H9 (cell line): ENCODE measurements at places on chromosomes 4 and X.

DNA sequence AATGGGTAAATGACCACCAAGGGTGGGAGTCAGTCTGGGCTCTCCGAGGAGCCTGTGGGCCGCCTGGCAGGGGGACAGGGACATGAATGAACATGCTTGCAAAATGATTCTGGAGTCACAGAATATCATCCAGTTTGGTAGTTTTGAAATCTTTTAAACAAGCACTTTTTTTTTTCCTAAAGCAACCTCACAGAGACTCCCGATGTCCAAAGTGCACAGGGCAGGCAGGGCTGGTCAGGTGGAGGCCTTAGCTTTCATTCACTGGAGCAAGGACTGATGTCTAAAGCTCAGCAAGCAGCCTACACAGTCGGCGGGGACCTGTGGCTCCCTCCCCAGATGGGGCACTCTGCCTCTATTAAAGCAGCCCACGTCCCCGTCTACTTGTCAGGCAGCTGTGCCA lies 402.9 kb downstream of the PPP1R2C start:
- DNase-seq = no peak

- no peak for DNase-seq
Measured at GRCh38 chr4:166827167-166827566, 407.1 kb downstream of the SPOCK3 start.

GRCh38 chrX:153380691-153381090 lies 20.5 kb downstream of the PNMA6E start:
- no peak for DNase-seq

- DNase-seq = no peak
Measured at GRCh38 chr4:119172223-119172622, 36.6 kb downstream of the MYOZ2 start.

DNA sequence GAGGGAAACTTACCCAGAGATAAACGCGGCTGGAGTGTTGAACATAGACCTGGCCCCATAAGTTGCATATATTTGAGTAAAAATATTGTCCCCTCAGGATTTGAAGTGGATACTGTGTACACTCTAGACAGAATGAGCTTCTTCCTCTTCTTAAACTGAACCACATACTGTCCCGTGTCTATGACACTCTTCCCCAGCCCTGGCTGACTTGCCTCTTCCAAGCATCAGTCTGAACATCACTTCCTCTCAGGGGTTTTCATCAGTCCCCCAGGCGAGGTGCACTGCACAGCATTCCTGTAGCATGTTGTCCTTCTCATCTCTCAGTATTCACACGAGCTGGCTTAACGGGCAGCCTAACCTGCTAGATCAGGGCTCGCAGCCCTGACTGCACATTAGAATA lies 80.5 kb upstream of the TMEM150C start:
- DNase-seq = no peak

- no peak for DNase-seq
Measured at GRCh38 chrX:3280706-3281105, 65.7 kb downstream of the MXRA5 start.

DNA sequence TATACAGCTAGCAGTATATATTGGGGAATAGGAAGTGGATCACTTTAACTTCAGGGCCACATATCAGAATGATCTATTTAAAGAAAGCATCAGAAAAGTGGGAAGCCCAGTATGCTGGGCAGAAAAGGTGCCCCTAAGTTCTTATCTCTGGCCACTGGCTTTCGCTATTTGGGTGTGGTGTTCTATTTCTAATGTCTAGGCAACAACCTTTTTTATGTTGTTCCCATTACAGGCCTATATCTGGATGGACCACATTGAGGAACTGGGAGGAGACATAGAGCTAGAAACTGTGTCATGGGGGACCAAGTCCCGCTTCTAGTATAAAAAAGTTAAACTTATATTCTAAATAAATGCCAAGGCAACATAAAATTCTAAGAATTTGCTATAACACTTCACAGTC lies 935.6 kb downstream of the PDHA2 start:
- DNase-seq = no peak

GRCh38 chr4:2823671-2824328 lies 19.8 kb upstream of the ADD1 start:
- no peak for DNase-seq

DNA sequence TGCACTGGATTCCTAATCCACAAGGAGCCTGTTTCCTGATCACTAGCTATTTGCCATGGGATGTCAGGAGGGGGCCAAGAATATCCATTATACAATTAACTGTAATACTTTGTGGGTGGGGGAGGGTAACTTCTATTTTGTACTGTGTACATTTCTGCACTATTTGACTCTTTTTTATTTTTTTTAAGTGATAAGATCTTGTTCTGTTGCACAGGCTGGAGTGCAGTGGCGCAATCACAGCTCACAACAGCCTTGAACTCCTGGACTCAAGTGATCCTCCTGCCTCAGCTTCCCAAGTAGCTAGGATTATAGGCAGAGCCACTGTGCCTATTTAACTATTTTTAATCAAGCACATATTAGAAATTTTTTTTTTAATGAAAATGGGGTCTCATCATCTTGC lies 134.1 kb downstream of the ELOVL6 start:
- no peak for DNase-seq

DNA sequence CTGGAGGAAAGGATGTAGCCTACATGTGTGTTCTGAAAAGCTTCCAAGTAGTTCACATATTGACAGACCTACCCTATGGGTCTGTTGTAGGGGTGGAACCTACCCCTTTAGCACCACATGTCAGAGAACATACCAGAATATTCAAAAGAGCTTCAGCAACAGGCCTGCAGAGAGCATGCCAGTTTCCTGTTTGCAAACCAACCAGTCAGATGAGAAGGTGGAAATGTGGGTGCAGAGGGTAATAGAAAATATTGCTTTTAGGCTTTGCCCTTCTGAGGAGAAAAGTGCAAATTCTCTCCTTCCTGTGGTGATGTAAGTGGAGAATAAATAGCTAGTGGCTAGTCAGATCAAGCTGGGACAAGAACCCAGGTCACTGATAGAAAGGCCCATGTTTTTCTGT lies 16.4 kb downstream of the INTS6L start:
- DNase-seq = no peak

GRCh38 chr4:121742794-121743193 lies 22.2 kb downstream of the SMIM43 start:
- no peak for DNase-seq

DNA sequence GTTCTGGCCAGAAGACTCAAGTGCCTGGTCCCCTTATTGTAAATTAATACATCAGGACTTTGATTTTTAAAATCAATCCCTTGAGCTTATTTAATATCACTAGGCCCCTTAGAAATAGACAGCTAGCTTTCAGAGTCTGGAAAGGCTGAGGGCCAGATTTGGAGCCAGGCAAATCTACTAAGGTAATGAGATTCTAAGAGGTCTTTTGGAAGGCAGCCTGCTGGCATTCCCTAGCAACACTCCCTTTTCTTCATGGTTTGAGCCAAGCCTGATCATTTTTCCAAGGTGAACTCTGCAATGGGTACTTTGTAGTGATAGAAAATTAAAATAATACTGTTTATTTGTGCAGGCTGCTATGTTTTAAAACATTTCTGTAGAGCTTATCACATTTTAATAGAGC lies 378.5 kb downstream of the FAT4 start:
- no peak for DNase-seq

DNA sequence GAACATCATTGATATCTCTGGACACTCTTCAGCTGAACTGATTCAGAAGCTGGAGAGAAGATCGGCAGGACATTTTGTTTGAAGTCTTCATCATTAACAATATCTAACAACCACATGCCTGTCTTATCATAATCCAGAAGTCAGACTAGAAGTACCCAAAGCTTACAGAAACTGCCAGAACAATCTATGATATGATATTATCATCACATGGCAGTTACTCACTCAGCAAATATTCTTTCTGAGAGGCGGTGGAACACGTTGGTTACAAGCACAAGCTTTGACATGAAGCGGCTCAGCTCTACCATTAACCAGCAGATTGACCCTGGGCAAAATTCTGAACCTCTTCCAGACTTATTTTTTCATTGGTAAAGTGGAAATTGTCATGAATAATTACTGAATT lies 69.4 kb upstream of the KIT start:
- DNase-seq = no peak

GRCh38 chr4:123747016-123747415 lies 350.4 kb downstream of the SPRY1 start:
- DNase-seq = peak; percentile 39

- DNase-seq = no peak
Measured at GRCh38 chrX:42143866-42144592, 220.7 kb upstream of the CASK start.

DNA sequence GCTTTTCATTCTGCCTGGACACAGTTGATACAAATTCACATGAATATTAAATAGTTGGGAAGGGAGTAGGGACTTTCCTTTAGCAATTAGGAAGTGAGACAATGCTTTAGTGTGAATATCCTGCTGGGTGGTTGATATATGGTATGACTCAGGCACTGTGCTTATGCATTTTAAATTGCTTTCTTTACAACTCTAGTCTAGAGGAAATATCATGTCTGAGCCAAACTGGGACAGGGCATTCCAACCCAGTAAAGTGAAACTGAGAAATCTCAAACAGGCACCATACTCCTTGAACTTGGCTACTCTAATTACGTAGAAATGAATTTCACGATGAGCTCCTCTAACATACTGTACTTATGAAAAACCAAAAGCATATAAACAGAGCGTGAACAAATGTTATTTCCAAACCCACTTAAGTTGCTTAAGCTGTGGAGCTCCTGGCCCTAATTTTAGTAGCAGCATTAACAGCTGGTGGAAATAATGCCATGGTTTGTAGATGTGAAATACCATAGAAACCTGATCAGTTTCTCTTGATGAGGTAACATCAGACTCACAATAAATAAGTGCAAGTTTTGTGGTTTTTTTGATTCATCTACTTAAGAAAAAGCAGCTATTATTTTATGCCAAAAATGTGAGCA lies 242.9 kb upstream of the GK2 start:
- no peak for DNase-seq

- DNase-seq = no peak
Measured at GRCh38 chr4:7165874-7166201, 26.5 kb upstream of the SORCS2 start.

GRCh38 chr4:29948451-29948850 lies 771.7 kb upstream of the PCDH7 start:
- no peak for DNase-seq
